Immature natural killer cell (primary cell): ENCODE measurements at places on chromosomes 11 and 22. TPM values are rescaled to one million over a fixed set of nuclear protein-coding genes. Genes with fewer than 3 reads are reported as not detected.

RIMBP3B gene
- polyA plus RNA-seq = 0.52 TPM

MUC2 gene
- not detected for polyA plus RNA-seq

MRGPRE gene
- not detected for polyA plus RNA-seq

DNA sequence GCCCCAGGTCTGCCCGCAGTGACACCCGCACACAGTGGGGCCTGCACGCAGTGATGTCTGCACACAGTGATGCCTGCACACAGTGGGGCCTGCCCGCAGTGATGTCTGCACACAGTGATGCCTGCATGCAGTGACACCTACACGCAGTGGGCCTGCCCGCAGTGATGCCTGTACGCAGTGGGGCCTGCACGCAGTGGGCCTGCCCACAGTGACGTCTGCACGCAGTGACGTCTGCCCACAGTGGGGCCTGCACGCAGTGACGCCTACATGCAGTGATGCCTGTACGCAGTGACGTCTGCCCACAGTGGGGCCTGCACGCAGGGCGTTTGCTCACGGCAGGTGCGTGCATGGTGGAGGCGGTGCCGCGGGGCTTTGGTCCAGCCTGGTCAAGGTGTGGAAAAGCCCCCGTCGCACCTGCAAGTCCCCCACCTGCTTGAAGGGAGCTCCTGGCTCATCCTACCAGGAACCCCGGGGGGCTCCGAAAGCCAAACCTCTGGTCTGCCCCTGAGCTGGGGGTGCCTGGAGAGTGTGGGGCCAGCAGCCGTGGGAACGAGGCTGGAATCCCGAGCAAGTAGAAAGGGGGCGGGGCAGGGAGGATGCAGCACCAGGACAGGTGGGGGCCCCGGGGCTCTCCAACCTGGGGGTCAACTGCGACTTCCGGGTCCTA lies 8.9 kb upstream of the SYT8 start:
- peaks cover 1% of the 10 kb centered on the region for H3K4me1 ChIP-seq
- H3K4me3 ChIP-seq = no peak overlapping the region
- H3K36me3 ChIP-seq = no peaks in the 10 kb centered on the region
- no peaks in the 10 kb centered on the region for H3K27me3 ChIP-seq
- no peak for DNase-seq

GRCh38 chr11:118027694-118028093 lies 41.5 kb downstream of the IL10RA start:
- DNase-seq = no peak
- peaks cover 2% of the 10 kb centered on the region for H3K4me1 ChIP-seq
- no peak overlapping the region for H3K27ac ChIP-seq
- H3K4me3 ChIP-seq = no peak overlapping the region

GRCh38 chr22:30434843-30435242 lies 9.3 kb downstream of the MTFP1 start:
- peak overlapping the region; percentile 97 for H3K27ac ChIP-seq
- H3K36me3 ChIP-seq = peaks cover 13% of the 10 kb centered on the region
- H3K4me3 ChIP-seq = no peak overlapping the region
- DNase-seq = no peak
- H3K4me1 ChIP-seq = peaks cover 26% of the 10 kb centered on the region
- H3K27me3 ChIP-seq = peaks cover 34% of the 10 kb centered on the region
